A549 treated with CORT108297 at 1 μM for 4 hours (cell line): ENCODE measurements at places on chromosomes 12 and 14. TPM values are rescaled to one million over a fixed set of nuclear protein-coding genes. Genes with fewer than 3 reads are reported as not detected.

The KLRG1 gene
- total RNA-seq, result 1.6 to 2.5 TPM (median 1.9 TPM) in 5 replicates

The ATG14 gene
- 4.8 to 6.0 TPM (median 5.1 TPM) in 5 replicates for total RNA-seq

The RERG gene
- total RNA-seq, result 0.10 to 0.26 TPM (median 0.22 TPM) in 5 replicates

The C1S gene
- 38.3 to 57.7 TPM (median 41.9 TPM) in 5 replicates for total RNA-seq

The DEPDC4 gene
- 1.2 to 1.8 TPM (median 1.3 TPM) in 5 replicates for total RNA-seq

The DBX2 gene
- not detected in 5 replicates for total RNA-seq

The RD3L gene
- total RNA-seq, result not detected in 5 replicates

The HOXC4 gene
- 2.2 to 4.3 TPM (median 3.6 TPM) in 5 replicates for total RNA-seq

The PTPRR gene
- 0.24 to 0.45 TPM (median 0.37 TPM) in 5 replicates for total RNA-seq

The AICDA gene
- total RNA-seq, result 0.05 to 0.13 TPM (median 0.11 TPM) in 4 of 5 replicates, not detected in the other

The LRP1 gene
- 15.9 to 22.7 TPM (median 18.3 TPM) in 5 replicates for total RNA-seq

The RPGRIP1 gene
- 0.13 to 0.24 TPM (median 0.19 TPM) in 5 replicates for total RNA-seq

The GLT1D1 gene
- not detected in 5 replicates for total RNA-seq

The STXBP6 gene
- total RNA-seq, result 1.4 to 2.2 TPM (median 1.9 TPM) in 5 replicates

The AJUBA gene
- 35.7 to 49.4 TPM (median 39.5 TPM) in 5 replicates for total RNA-seq

The C3AR1 gene
- total RNA-seq, result not detected in 5 replicates

The MTA1 gene
- 56.8 to 96.1 TPM (median 85.8 TPM) in 5 replicates for total RNA-seq

The GLT8D2 gene
- 0.25 to 0.35 TPM (median 0.28 TPM) in 5 replicates for total RNA-seq

The SMCO2 gene
- total RNA-seq, result 0.10 to 0.34 TPM (median 0.25 TPM) in 4 of 5 replicates, not detected in the other

The BTBD7 gene
- total RNA-seq, result 9.7 to 12.6 TPM (median 11.9 TPM) in 5 replicates

The ABHD4 gene
- total RNA-seq, result 52.7 to 59.0 TPM (median 53.8 TPM) in 5 replicates

The RNASE7 gene
- total RNA-seq, result not detected in 5 replicates

The KLRC2 gene
- 1.3 to 2.7 TPM (median 2.1 TPM) in 5 replicates for total RNA-seq

The TBX3 gene
- total RNA-seq, result 28.7 to 40.7 TPM (median 39.8 TPM) in 5 replicates

The TMEM132D gene
- not detected in 5 replicates for total RNA-seq

The RBM23 gene
- 62.1 to 70.9 TPM (median 63.9 TPM) in 5 replicates for total RNA-seq

The HSPB8 gene
- total RNA-seq, result 12.1 to 20.8 TPM (median 15.1 TPM) in 5 replicates

The FAM186B gene
- total RNA-seq, result 0.08 to 0.16 TPM (median 0.12 TPM) in 5 replicates

The DLST gene
- 92.4 to 101 TPM (median 95.3 TPM) in 5 replicates for total RNA-seq

The STAC3 gene
- total RNA-seq, result 0.33 to 0.47 TPM (median 0.42 TPM) in 5 replicates

The ESR2 gene
- total RNA-seq, result 0.01 to 0.08 TPM (median 0.07 TPM) in 5 replicates

The SERPINA3 gene
- total RNA-seq, result 6.6 to 11.2 TPM (median 9.0 TPM) in 5 replicates

The LRP1-AS gene
- total RNA-seq, result not detected in 5 replicates

The KRT83 gene
- 3.4 to 6.5 TPM (median 5.6 TPM) in 5 replicates for total RNA-seq

The FAM181A gene
- total RNA-seq, result not detected in 5 replicates

The HEBP1 gene
- total RNA-seq, result 56.2 to 63.6 TPM (median 57.6 TPM) in 5 replicates

The CCDC196 gene
- not detected in 5 replicates for total RNA-seq

The MEG3 gene
- total RNA-seq, result 49.4 to 80.3 TPM (median 65.6 TPM) in 5 replicates

The SEC23A gene
- 50.2 to 79.8 TPM (median 79.4 TPM) in 5 replicates for total RNA-seq

The ITGB7 gene
- 0.13 to 0.59 TPM (median 0.33 TPM) in 5 replicates for total RNA-seq

The GMFB gene
- total RNA-seq, result 32.4 to 79.3 TPM (median 40.8 TPM) in 5 replicates

The ENDOU gene
- total RNA-seq, result not detected in 5 replicates

The ASB2 gene
- total RNA-seq, result 1.3 to 3.5 TPM (median 1.8 TPM) in 5 replicates

The ANG gene
- 8.0 to 13.7 TPM (median 9.4 TPM) in 5 replicates for total RNA-seq

The SYT10 gene
- total RNA-seq, result not detected in 5 replicates

The ZNF891 gene
- 0.28 to 0.44 TPM (median 0.41 TPM) in 5 replicates for total RNA-seq

The NXPH4 gene
- total RNA-seq, result 4.1 to 6.2 TPM (median 5.4 TPM) in 5 replicates

The RPL10L gene
- total RNA-seq, result not detected in 5 replicates

The GARIN6 gene
- total RNA-seq, result not detected in 5 replicates

The KANSL2 gene
- total RNA-seq, result 33.3 to 41.4 TPM (median 36.9 TPM) in 5 replicates

The TMEM229B gene
- total RNA-seq, result 0.11 to 0.21 TPM (median 0.16 TPM) in 5 replicates
